ENCODE measurements at places on chromosomes 2 and 18.

- no peak for DNase-seq
Measured at GRCh38 chr2:199370150-199370780, 87.5 kb downstream of the SATB2 start.

DNA sequence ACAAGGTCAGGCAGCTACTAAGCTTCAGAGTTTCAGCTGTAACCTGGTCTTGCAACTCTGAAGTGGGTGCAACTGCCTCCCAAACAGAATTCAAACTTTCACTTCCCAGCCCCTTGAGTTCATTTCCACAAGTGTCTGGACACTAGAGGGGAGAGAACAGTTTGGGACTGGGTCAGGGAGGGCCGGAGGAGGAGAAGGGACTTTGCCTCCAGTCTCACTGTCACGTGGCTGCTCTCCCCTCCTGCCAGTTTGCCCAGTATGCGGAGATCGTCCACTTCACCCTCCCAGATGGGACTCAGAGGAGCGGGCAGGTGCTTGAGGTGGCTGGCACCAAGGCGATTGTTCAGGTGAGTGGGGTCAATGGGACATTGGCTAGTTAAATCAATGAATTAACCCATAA lies 20.6 kb upstream of the ANKRD53 start:
- no peak for DNase-seq

DNA sequence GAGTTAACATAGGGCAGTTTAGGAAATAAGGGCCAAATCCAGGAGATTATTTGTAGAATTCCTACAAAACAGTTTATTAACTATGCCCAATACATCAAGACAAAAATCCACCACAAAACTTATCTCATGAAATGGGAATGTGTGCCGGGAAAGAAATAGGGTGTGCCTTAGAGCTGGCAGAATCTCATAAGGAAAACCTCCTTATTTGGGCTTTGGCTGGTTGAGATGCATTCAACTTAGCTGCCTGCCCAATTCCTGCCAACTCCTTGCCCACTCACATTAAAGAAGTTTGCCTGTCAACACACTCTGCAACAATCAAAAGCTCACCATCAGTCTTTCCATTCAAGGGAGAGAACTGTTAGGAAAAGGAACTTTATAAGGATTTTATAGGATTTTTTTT lies 500.6 kb downstream of the SATB2 start:
- no peak for DNase-seq

GRCh38 chr2:75406131-75406581 lies 154.6 kb downstream of the EVA1A start:
- no peak for DNase-seq

DNA sequence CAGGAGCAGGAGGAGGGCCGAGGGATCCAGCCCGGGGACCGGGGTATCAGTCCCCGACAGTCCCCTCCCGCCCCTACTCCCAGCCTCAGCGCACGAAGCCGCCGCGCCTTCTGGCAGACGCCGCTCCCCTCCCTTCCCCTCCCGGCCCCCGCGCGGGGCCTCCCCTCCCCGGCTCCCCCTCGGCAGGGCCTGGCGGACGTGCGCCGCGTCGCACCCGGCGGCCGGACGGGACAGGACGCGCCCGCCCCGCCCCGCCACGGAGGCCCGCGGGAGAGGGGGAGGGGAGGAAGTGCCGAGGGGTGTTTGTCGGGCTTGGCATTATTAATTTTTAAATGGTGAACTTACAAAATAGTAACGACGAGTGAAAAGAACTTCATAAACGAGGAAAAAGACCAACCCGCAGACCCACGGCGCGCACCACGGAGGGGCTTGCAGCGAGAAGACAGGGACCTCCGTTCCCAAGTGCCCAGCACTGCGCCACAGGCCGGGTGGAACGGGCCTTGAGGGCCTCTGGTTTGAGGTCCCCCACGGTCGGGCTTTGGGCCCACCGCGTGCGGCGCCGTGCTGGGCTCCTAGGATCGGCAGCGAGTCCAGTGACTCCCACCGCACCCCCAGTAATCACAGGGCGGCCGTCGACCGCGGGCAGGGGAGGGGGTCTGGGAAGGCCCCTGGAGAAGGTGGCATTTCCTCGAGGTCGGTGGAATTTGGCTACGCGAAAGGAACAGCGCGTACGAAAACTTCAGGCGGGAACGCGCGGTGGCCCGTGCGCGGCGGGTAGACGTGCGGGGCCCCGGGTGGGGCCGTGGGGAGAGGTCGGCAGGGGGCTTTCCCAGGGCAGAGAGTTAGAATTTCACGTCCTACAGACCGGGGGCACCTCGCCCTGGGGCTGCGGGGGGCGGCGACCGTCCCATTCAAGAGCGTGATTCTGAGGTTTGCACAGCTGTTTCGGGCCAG lies 954 bp upstream of the CTDSP1 start:
- peak; percentile 30 for DNase-seq

GRCh38 chr2:118687192-118687591 lies 160.3 kb downstream of the EN1 start:
- no peak for DNase-seq

DNA sequence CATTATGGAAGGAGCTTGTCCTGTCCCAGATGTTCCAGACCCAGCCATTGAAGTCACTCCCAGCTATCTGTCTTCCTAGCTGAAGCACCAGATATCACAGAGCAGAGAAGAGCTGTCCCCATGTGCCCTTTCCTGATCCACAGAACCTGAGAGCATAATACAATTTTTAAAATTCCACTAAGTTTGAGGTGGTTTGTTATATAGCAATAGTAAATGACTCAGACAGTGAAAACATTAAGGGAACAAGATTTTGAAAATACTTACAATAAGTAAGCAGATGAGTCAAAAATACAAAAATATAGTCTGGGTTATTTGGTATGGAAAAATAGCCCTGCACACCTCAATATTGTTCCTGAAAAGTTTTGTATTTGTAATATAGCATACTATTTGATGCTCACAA lies 85.8 kb upstream of the GLS start:
- no peak for DNase-seq

- DNase-seq: no peak
Measured at GRCh38 chr2:53630026-53630606, 137.5 kb upstream of the CHAC2 start.

DNA sequence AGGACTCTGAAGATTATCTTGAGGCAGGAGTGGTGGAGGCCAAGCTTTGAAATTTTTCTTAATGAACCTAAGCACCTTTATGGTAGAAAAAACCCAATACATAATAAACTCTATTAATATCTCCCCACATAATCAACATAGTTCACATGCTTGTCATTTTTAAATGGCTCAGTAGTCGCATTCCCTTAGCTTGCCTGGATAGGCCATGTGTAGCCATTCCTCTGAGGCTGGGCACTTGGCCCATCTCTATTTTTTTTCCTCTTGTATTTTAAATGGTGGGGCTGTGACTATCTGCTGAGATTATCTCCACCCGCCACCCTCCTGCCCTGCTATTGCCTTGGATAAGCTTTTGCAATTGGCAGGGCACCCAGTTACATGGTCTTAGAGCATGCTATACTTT lies 143.1 kb downstream of the FHOD3 start:
- no peak for DNase-seq

GRCh38 chr2:215110918-215111317 lies 27.5 kb downstream of the ABCA12 start:
- DNase-seq: no peak

DNA sequence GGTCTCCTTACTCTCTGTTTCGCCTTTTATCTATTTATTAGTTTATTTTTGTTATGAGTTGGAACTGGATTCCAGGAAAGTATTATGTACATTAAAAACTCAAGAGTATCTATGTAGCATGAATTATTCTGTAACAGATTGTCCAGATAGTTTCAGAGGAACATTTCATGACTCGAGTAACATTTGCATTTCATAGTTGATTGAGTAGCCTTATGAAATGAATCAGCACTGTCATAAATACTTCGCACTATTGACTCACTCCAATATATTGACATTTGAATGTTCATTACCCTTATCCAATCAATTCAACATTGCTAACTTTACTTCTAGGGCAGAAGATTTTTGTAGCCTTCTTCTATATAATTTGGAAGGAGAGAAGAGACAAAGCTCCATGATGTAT lies 11.3 kb upstream of the VRK2 start:
- DNase-seq: no peak

GRCh38 chr2:177010146-177010545 lies 202.4 kb upstream of the HNRNPA3 start:
- no peak for DNase-seq

- DNase-seq: no peak
Measured at GRCh38 chr2:112674229-112674628, 28.5 kb downstream of the SLC20A1 start.

GRCh38 chr2:74444498-74445318 lies 3.0 kb upstream of the RTKN start:
- DNase-seq: no peak

- DNase-seq: no peak
Measured at GRCh38 chr18:22082408-22082807, 87.0 kb upstream of the GATA6 start.
